ENCODE measurements at places on chromosomes 7 and 10.

GRCh38 chr7:94129443-94130140 is 125.4 kb upstream of the BET1 start:
- DNase-seq, result peak; percentile 74

DNA sequence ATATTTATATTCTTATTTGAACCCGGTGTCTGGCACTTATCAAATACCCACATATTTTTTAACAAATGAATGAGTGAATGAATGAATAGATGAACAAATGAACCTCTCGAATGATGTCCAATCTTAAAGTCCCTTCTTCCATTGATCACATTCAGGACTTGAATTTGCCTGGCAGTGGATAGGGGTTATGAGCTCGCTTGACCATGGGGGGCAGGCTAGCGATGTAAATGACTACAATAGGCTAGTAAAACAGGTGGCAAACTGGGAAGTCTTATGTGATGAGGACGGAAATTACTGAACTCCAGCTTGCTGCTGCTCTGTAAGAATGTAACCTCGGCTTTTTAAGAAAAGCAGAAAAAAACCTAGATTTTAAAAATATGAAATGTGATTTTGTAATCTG is 247.7 kb upstream of the DKK1 start:
- no peak for DNase-seq

DNA sequence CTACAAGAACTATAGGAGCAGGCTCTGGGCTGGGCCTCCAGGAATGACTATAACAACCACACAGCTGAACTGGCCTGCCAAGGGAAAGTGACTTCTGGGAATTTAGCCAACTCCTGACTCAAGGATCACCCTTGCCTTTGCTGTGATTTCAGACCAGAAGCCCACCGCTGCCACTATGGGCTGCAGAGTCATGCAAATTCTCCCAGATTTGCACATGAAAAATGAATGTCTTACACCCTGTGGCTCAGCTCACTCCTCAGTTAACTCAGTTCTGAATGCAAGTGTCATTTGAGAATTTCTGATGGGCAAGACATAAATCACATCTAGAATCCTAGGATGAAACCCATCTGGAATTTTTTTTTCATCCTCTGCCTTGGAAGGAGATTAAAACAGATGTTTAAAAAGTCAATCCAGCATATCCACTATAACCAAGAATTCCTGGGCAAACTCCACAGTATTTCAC is 186.5 kb upstream of the BET1 start:
- DNase-seq, result peak; percentile 88

GRCh38 chr7:157995815-157996214 is 591.8 kb downstream of the PTPRN2 start:
- DNase-seq, result no peak

DNA sequence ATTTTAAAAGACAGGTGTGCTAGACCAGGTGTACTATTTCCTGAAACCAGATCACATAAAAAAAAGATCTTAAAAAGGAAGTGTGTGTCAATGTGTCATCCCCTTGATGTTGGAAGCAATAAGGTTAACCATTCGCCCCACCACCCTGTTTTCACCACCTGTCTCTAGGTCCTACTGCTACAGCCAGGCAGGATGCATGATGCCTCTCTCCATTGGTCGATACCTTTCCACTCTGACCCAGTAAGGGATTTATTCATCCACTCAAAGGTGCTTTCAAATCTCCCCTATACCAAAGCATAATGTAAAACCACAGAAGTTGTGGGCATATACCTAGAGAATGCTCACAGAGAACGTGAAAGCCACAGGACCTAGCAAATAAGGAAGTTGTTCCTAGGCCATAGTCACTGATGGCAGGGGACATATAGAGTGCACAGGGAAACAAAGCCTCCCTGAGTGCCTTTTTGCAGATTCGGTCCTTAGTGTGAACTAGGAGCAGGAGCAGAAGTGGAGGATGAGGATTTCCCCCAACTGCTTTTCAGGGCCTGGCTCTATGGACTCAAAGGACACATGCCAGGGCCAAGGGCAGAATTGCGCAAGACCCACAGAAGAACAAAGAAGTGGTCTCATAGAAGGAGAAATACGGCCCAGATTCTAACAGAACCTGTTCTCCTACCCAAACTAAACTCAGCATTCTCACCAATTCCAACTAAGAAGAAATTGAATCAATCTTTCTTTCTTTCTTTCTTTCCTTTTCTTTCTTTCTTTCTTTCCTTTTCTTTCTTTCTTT is 631.5 kb upstream of the NRP1 start:
- no peak for DNase-seq

GRCh38 chr7:20200361-20200760 is 16.8 kb downstream of the MACC1 start:
- no peak for DNase-seq

- no peak for DNase-seq
Observed at GRCh38 chr7:70738151-70738885, 393.6 kb upstream of the GALNT17 start.

DNA sequence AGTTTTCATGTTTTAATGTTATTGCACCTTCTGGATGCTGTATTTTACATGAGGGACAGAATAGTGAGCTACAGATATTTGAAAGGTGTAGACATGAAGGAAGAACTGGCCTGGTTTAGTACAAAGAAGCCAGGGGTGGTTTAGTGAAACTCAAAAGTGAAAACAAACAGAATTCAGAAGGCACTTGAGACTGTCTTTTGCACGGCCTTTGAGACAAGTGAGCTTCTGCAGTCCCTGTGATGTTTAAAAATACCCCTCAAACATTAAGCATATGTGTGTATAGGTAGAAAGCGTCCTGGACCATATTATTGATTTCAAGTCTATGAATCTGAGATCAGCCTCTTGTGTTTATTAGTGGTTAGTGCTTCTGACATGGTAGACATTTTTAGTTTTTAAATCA is 118.9 kb downstream of the CDK14 start:
- no peak for DNase-seq

DNA sequence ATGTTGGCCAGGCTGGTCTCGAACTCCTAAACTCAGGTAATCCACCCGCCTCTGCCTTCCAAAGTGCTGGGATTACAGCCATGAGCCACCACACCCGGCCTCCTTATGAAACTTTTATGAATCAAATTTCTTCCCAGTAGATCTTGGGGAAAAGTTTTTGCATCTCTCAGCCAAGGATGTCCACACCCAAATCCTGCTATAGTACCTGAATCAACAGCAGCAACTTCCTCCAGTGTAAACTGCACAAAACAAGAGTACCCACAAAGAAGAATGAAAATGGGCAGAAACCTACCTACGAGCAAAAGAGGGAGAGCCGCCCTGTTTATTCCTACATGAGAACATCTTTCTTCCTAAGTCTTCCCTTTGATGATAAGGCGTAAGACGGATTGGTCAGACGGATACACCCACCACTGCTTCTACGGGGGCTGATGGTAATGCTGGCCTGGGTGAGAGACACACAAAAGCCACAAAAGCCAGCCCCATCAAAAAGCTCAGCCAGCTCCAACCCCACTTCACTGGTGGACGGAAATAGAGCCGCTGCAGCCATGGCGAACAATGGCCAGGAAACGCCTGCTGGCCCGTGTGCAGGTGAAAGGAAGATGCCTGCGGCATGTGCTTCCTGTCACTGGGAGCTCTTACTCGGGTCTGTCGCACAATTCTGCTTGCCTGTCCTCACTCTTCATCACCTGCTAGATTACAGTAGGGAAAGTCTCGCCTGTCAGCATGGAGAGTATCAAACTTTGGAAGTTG is 10.4 kb downstream of the JCAD start:
- no peak for DNase-seq

- no peak for DNase-seq
Observed at GRCh38 chr10:85786401-85786899, 580.1 kb downstream of the GRID1 start.

DNA sequence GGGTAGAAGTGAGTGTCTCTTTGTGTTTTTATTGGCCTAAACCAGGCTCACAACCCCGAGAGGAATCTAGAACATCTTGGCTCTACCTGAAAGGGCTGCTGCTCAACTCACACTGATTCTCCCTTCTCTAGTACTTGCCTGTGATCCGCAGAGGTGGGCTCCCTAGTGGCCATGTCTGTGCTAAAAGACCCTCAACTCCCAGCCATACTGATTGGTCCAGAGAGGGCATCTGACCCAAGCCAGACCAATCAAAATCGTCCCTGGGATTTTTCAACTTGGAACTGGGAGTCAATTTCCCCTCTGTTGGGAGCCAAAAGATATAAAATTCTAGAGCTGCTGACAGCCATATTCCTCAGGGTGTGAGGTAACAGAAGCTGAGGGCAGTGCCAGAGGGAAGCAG is 55.3 kb downstream of the SH3PXD2A start:
- DNase-seq, result no peak

DNA sequence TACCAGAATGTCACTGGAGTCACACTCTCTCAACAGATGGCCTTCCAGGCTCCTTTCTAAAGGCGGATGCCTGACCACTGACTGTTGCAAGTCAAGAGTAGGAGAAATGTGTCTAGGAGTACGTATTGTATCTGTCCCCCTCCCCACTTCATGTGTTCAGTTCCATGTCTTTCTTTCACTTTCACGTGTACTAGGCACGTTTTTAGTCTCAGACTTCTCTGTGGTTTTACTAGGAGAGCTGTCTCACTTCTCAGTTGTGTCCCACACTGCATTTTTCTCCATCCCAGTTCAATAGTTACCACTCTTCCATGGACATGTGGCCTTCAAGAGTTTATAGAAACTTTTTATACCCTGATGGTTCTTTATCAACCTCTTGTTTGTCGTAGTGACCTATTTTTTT is 893.0 kb downstream of the NRG3 start:
- DNase-seq, result no peak

DNA sequence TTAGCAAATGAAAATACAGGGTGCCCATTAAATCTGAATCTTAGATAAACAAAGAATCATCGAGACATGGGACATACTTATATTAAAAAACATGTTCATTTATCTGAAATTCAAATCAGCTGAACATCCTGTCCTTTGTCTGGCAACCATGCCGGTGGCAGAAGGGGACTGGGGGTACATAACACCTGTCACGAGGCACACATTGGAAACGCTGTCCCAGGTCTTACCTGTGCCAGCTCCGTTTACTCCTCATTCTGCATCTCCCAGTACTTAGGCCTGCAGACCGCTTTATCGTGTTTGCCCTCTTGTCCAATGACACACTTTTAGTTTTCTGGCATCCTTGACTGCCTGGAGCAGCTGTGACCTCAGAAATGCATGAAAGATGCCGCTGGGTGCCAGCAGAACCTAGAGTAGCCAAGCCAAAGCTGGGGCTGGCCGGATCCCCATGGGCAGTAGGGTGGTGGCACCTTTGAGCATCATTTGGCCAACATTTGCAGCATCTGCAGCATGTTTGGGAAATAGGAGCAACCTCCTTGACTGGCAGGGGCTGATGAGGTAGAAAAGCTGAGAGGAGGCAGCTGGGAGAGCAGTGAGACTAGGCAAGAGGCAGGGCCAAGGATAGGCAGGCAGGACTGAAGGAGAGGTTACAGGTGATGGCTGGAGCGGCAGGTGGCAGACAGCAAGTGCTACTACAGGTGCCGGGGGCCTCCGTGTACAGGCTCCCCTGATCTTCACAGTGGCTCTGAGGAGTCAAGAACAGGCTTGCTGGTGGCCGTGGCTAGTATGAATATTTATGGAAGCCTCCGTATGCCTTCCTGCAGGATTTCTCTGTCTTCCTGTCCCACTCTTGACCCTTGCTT is 62.3 kb upstream of the BTBD16 start:
- DNase-seq, result no peak

GRCh38 chr10:110110338-110110737 is 97.1 kb upstream of the MXI1 start:
- DNase-seq, result no peak

GRCh38 chr10:130301021-130301892 is 165.1 kb downstream of the GLRX3 start:
- DNase-seq, result no peak

GRCh38 chr10:89637113-89637512 is 7.9 kb downstream of the PANK1 start:
- DNase-seq, result no peak

GRCh38 chr10:66187053-66187733 is 738.6 kb upstream of the LRRTM3 start:
- no peak for DNase-seq

GRCh38 chr7:54419209-54419608 is 123.0 kb upstream of the VSTM2A start:
- no peak for DNase-seq

DNA sequence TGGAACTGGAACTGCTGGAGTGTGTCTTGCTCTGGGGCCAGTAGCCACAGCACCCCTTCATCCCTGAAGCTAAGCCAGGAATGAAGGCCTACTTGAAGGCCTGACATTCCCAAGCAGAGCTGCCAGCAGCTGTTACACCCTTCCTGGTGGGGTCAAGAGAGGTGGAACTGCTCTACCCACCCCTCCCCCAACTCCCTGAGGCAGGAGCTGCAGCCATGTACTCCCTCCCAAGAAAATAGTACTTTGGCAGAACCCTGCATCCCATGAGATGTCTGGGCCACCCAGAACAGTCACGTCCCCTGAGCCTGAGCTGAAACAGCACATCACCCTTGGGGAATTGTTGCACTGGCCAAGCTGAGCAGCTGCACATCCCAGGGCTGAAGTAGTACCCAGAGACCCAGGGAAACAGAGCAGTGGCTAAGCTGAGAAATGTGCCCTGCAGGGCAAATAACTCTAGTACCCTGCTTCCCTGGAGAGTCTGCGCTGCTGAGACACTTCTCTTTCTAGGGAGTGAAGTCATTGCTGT is 63.4 kb upstream of the PLA2G12B start:
- no peak for DNase-seq

DNA sequence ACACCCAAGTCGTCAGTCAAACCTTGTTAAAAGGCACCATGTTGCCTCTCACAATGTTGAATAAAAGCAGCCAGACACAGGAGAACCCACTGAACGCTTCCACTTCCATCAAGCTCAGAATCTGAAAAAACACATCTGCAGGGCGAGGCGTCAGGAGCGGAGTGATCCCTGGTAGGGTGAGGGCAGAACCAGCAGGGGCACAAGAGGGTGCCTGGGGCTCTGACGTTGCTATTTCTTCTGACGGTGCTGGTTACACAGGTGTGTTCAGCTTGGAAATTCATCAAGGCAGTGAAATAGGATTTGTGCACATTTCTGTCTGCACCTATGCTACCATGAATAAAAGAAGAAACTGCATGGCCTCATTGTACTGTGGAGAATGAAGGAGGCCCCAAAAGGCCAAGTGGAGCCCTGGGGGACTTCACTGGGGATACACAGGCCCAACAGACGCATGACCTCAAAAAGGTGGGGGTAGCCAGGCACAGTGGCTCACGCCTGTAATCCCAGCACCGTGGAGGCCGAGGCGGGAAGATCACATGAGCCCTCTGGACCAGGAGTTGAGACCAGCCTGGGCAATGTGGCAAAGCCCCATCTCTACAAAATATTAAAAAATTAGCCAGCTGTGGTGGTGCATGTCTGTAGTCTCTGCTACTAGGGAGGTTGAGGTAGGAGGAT is 19.2 kb upstream of the NCAPG2 start:
- no peak for DNase-seq

DNA sequence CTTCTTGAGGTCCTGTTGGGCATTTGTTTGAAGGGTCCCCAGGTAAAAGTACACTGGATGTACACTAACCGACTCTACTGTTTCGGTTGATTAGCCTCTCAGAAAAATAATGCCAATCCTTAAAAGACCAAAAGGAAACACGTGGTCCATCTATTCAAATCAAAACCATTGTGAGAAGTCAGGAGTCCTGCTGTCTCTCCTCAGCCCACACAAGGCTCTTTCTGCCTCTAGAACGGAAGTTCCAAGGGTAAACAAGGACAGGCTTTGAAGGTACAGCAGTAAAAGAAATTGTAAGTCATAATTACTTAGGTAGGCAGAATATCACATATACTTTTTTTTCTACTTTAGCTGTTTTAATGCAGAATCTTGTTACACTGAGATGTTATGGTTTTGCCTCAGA is 71.7 kb upstream of the TPK1 start:
- no peak for DNase-seq

Measured in HS-27A (cell line).